DND-41 (cell line): ENCODE measurements at places on chromosomes 11 and 22.

DNA sequence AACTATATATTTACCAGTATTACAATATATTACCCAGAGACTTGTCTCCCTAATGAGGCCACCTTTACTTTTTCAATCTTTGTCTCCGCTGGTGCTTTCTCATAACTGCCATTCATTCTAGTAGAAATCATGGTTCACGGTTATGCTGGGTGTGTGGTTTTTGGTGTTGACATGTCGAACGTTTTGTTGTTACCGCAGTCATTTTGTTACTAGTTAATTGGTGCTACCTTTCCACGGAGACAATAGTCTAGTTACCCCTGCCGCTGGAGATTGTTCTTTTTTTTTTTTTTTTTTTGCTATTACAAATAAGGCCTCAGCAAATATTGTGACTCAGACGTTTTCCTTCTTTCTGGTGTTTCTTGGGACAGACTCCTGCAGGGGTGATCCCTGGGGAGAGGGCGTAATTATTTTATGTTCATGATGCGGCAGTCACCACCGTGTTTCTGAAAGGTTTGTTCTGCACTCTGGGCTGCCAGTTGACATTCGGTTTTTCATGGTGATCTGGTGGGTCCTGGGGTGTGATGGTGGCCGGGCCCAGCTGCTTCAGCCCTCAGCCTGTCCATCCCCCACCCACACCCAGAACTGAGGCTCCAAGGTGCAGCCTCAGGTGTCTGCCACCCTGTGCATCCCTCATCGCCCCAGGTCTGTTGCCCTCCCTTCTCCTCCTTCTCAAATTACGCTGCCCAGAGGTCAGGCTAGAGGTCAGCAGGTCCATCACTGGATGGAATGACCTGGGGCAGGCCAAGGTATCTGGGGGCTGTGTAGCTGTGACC is 28.6 kb downstream of the LRP5 start:
- no peak for DNase-seq

GRCh38 chr11:23100726-23101125 is 240.5 kb upstream of the CCDC179 start:
- DNase-seq = no peak

GRCh38 chr22:36480941-36481392 is 473 bp downstream of the TXN2 start:
- no peak for DNase-seq

DNA sequence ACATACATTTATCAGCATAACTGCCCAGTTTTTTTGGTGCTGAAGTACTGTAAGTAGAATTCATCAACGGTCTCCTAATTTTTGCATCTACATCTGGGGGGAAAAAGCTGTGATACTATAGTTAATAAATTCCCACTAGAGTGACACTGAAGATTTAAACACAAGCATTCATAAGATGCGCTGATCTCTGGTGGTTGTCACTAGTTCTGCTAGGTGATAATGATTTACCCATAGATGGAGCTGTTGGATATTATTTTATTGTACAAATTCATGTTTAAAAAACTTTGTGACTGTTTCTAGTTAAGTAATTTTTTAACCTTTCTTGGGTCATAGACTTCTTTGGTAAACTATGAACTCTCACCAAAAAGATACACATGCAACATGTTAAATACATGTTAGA is 106.6 kb downstream of the EMSY start:
- DNase-seq = no peak

- no peak for DNase-seq
Observed at GRCh38 chr11:405323-405953, 9.4 kb downstream of the SIGIRR start.

DNA sequence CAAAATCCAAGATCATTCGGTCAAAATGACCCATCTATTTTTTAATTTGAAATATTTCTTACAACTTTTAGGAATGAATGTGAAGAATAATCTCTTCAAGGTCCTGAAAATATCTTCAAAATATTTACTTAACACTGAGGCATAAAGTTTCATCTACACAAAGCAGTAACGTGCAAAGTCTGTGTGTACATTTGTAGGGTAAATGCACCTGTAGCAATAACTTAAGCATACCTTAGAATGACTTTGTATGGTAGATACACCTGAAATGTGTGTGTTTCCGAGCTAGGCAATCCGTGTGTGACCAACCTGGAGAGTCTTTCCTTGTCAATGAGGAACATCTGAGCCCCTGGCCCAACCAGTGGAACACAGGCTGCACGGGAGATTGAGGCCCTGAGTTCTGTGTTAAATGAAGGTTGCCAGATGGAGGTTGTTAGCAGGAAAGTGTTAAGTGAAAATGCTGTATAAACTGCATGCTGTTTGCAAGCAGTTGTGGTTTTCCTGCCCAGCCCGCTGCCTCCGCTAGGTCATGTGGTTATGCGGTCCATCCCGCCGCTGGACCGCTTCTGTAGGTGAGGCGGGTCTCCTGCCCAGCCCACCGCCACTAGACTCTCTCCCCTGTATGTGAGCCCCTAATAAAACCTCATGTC is 7.6 kb upstream of the CTR9 start:
- DNase-seq = no peak

DNA sequence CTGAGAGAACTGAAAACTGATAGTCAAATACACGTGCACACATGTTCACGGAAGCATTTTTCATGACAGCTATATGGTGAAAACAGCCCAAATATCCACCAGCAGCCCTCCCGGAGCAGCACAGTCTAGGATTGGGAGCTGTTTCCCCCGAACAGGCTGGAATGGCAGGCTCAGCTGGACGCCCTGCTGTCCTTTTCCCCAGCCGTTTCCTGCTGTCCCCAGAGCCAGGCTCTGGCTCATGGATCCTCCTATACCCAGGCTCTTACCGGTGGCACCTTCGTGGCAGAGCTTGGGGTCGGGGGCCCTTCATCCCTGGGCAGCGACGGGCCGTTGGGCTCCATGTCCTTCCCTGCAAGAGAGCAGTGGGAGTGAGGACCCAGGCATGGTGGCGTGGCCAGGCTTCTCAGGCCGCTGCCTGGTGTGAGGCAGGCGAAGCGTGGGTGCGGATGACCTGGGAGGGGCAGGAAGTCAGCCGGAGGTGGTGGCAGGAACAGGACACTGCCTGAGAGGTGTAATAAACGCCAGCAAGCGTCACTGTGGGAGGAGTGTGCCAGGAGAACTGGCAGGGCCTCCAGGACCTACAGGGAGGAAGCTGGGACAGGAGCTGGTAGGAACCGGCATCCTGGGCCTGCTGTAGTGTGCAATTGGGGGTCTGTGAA is 38.8 kb downstream of the OSBPL5 start:
- DNase-seq = no peak

- DNase-seq = no peak
Observed at GRCh38 chr11:92224054-92224406, 588 bp upstream of the FAT3 start.

DNA sequence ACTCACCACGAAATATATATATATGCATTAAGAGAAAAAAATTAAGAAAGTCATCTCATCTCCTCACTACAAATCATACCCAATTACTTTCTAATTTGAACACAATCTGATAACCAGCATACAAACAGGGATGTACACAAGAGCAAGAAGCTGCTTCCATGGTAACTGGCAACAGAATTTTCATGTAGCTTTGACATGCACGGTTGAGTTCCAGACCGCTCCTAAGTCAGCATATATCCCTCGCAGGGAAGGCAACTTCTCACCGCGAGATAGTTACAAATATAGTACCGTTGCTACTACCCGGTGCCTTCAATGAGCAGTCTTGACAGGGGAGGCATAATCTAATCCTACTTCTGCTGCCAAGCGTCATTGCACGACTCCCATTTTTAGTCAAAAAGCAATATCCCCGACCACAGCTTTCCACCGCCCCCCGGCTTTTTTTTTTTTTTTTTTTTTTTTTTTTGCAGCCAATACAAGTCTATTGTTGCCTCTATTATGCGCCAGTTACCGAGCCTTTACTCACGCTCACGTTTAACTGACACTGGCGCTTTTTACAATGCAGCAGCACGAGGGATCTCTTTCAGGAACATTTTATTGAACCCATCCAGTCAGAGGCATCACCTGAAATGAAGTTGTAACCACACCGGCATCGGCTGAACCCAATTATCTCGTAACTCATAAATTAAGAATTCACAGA is 2.2 kb downstream of the CADM1 start:
- no peak for DNase-seq

DNA sequence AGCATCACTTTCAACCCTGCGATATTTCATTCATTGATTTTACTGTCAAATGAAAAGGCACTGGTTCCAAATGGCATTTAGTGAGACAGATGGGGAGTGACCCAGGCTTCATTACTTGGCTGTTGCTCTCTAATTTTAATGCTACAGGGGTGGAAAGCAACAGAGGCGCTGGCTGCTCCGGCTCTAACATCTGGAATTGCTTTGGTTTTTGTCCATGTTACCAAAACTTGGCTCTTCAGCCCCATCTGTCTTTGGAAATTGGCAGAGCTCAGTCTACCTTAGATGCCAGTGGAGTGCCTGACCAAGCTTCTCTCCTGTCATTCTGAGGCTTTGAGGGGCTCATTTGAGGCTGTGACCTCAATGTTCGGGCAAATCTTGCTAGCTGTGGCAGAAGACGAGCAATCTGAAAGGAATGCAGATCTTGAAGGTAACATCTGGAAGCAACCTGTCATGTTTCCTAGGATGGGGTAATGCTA is 409.5 kb upstream of the SYN3 start:
- no peak for DNase-seq

GRCh38 chr22:19786959-19787848 is 26.6 kb downstream of the TBX1 start:
- DNase-seq = no peak

DNA sequence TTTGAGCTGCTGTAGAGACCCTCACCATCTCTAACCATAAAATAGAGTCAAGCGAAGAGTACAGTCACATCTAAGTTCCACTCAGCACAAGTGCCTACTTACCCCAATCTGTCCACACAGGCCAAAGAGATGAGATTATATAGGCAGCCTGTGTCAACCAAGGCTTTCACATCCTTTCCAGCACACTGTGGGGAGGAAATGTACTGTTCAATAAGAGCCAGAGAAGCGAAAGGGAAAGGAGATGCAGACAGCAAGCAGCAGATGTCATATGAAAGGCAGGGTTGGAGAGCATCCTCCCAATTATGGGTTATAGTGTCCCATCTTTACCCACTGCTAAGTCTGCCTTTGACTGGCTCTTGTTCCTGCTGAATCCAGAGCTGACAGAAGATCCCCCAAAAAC is 16.4 kb downstream of the NRIP3 start:
- DNase-seq = no peak

- no peak for DNase-seq
Observed at GRCh38 chr11:88704485-88704884, 361.3 kb downstream of the GRM5 start.

GRCh38 chr22:33984656-33985285 is 64.5 kb upstream of the LARGE1 start:
- no peak for DNase-seq

- DNase-seq = no peak
Observed at GRCh38 chr11:93031386-93031785, 61.9 kb downstream of the MTNR1B start.

GRCh38 chr11:116396331-116396730 is 376.5 kb downstream of the BUD13 start:
- DNase-seq = no peak

DNA sequence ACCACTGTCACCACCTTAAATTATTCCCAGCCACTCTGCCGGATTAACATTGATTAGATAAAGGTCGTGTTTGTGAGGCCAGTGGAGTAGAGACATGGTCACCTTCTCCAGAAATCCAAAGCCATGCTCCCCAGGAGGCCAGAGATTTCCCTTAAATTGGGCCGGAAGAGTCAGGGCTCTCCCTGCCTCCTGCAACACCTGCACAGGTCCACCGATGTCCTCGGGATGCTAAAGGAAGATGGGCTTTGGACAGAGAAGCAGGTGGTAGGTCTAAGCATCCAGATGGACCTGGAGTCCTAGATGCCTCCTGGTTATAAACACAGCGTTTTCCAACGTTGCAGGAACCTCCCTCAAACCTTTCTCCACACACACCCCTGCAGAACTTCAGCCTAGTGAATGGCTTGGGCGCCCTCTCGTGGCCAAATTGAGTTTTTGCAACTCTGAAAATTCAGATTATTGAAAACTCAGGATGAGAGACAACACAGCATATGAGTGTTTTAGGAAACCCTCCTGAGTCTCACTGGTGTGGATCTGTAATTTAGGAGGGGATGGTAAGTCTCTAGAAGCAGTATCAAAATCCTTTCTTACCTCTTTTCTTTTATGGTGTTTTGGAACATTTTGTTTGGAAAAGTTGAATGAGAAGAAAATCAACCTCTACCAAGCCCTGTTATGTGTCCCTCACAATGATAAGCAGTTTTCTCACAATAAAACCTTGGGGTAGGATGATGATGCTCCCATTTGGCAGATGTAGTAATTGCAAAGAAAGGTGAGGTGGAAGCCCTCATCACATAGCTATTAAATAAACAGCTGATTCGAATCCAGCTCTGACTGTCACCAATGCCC is 109.6 kb downstream of the RRAS2 start:
- peak; percentile 65 for DNase-seq

DNA sequence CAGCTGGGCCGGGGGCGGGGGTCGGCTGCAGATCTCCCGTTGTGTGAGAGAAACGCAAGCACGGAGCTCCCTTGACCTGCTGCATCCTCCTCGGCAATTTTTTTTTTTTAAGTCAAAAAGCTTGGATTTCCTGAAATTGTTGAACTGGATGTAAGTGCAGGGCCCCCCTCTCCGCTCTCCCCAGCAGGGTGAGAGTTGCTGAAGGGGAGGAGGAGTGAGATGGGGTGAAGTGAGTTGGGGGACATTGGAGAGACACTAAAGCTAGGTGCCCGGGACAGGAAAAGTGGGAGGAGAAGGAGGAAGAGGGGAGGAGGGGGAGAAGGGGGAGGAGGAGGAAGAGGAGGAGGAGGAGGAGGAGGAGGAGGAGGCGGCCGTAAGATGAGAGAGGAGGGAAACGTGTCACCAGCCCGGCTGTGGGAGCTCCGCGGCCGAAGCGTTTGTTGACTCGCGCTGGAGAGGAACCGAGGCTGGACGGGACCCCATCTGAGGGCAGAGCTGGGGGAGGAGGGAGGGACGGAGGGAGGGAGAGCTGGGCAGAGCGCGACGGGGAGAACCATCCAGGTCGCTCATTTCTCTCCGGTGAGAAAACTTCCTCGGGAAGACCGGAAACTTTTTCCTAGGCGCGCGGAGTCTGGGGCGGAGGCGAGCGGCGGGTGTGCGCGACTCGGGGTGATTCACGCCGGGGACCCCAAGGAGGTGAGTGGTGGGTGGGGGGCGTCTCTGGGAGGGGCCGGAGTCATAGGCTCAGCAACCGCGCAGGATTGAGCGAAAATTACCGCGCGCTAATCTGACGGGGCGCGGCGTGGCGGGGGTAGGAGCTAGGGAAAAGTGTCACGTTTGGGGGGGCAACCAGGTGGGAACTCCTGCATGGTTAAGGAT is 80.2 kb downstream of the PRR5L start:
- DNase-seq = peak; percentile 15

DNA sequence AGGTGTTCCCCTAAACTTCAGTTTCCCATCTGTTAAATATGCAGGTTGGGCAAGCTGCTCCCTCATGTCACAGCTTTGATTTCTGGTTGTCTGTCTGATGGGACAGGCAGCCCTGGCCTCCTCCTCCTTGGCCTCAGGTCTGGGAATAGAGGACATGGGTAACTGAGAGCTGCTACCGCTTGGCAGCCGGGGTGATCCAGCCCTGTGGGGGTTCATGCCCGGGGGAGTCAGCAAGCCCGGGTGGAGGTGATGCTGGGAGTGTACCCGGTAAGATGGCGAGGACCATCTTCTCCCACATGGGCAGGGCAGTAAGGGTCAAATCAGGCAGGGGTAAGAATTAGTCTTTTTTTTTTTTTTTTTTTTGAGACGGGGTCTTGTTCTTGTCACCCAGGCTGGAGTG is 845.0 kb downstream of the TBC1D22A start:
- DNase-seq = no peak

- no peak for DNase-seq
Observed at GRCh38 chr11:105618343-105618955, 8.6 kb downstream of the GRIA4 start.
